Fibroblast of lung (primary cell): ENCODE measurements at places on chromosomes 7 and 10. TPM values are rescaled to one million over a fixed set of nuclear protein-coding genes. Genes with fewer than 3 reads are reported as not detected.

- DNase-seq, result no peak
Measured at GRCh38 chr10:124870854-124871425, 69.3 kb downstream of the ABRAXAS2 start.

GRCh38 chr10:105195831-105196230 lies 554.7 kb downstream of the SORCS3 start:
- DNase-seq, result no peak

GRCh38 chr7:123823898-123824753 lies 20.8 kb upstream of the HYAL4 start:
- no peak for DNase-seq

Gene C10orf53
- total RNA-seq, result not detected in 2 replicates

GRCh38 chr7:132430861-132431822 lies 145.1 kb downstream of the PLXNA4 start:
- DNase-seq, result peak; percentile 92

GRCh38 chr7:27129729-27130539 lies 623 bp downstream of the HOXA4 start:
- DNase-seq, result no peak

DNA sequence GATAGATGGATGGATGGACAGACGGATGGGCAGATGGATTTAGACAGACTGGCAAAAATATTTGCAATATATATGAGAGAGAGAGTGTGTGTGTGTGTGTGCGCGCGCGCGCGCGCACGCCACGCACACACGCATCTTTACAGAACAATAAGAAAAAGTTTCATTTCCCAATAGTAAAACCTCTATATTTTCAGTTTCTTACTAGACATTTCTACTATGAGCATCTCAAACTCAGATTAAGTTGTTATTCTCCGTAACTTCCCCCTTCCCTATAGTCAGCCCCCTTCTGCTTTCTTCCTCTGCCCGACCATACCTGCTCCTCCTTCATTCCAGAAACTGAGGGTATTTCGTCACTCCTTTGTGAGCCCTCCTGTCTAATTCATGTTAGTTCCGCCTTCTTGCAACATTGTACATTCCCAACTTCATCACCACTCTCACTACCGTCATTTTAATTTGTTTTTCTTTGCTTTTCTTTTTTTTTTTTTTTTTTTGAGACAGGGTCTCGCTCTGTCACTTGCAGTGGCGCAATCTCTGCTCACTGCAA lies 154.4 kb upstream of the SH2B2 start:
- DNase-seq, result no peak

DNA sequence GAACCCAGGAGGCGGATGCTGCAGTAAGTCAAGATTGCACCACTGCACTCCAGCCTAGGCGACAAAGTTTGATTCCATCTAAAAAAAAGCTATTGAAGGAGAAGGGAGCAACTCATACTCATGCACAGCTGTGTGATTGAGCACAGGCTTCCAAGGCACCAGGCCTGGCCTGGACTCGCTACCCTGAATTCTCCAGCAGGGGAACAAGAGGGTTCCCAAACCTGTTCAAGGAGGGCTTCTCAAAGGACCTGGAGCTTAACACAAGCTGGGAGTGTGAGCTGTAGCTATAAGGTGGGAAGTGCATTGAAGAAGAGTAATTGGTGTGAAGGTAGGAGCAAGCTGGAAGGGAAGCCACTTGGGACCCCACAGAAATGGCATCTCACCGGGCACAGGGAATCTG lies 15.1 kb upstream of the DDIT4 start:
- DNase-seq, result no peak

- DNase-seq, result peak; percentile 42
Measured at GRCh38 chr10:49844775-49845595, 82.9 kb upstream of the OGDHL start.

GRCh38 chr10:74957285-74957961 lies 131.0 kb downstream of the KAT6B start:
- DNase-seq, result peak; percentile 54

DNA sequence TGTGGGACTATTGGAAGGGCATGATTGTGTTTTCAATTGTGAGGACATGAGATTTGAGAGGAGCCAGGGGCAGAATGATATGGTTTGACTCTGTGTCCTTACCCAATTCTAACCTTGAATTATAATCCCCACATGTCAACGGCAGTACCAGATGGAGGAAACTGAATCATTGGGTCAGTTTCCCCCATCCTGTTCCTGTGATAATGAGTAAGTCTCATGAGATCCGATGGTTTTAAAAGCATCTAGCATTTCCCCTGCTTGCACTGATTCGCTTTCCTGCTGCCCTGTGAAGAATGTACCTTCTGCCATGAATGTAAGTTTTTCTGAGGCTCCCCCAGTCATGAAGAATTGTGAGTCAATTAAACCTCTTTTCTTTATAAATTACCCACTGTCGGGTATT lies 1367.1 kb downstream of the XPNPEP1 start:
- DNase-seq, result peak; percentile 24

DNA sequence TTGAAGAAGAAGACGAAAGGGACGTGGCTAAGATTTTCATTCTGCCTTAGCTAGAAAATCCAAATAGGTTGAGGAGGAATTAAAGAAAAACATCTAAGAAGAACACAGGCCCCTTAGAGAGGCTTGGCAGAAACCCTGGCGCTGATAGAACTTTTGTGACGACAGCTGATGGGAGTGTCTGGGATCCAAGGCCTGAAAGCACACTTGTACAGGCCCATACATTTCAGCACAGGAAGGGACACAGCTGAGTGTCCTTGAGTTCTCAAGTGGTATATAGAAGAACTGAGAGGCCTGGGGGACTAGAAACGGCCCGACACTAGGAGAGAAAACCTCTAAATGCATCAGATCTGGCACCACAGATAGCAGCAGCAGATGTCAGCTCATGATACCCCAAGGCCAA lies 39.5 kb downstream of the PRPS1L1 start:
- no peak for DNase-seq

Gene CALHM3
- total RNA-seq, result not detected in 2 replicates

- DNase-seq, result no peak
Measured at GRCh38 chr10:130372222-130372621, 236.0 kb downstream of the GLRX3 start.

Gene ZP3
- total RNA-seq, result 2.6 TPM in 2 replicates

- no peak for DNase-seq
Measured at GRCh38 chr7:17233603-17234002, 64.8 kb upstream of the AHR start.

- no peak for DNase-seq
Measured at GRCh38 chr10:59910867-59911266, 4.5 kb upstream of the CCDC6 start.

Gene HOXA7
- 1.0 and 1.2 TPM in 2 replicates for total RNA-seq

Gene PAPOLB
- total RNA-seq, result under 0.01 TPM in 2 replicates

Gene NPS
- not detected in 2 replicates for total RNA-seq

DNA sequence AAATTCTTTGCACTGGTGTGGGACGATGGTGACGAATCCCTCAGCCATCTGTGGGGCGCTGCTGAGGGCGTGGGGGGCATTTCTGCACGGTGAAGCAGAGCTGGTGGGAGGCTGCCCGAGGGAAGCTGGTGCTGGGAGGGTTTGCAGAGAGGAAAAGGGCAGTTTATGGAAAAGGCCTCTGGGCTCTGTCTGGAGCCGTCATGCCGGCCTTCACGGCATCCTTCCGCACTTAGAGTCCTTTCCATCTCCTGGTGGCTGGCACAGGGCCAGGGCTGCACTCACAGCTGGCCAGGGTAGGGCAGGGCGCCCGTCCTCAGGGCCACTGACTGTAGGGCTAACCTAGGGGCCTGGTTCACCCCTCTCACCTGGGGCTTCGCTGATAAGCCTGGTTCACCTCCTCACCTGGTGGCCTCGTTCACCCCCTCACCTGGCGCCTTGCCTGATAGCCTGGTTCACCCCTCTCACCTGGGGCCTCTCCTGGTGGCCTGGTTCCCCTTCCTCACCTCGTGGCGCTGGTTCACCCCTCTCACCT lies 598 bp upstream of the AMZ1 start:
- DNase-seq, result no peak

Gene FAM25A
- total RNA-seq, result not detected in 2 replicates

Gene LIPM
- total RNA-seq, result not detected in 2 replicates

Gene PLCE1
- 0.33 and 1.0 TPM in 2 replicates for total RNA-seq

DNA sequence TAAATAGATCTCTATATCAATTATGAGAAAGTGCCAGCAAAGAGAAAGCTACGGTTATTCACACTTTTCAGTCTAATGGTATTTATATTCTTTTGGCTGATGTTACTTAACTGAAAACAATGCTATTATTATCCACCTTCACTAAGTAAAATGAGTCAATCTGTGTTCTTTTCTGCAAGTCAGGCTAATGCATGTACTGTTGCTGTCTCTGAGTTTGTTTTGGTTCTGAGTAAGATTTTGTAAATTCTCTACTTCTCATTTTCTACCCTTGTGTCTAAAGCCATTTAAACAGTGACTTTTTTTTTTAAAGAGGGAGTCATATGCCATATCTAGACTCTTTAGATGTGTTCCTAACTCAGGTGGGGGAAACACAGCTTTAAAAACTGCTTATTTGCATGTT lies 7.5 kb downstream of the VWC2 start:
- DNase-seq, result no peak

GRCh38 chr7:30814700-30815387 lies 43.6 kb downstream of the MINDY4 start:
- peak; percentile 32 for DNase-seq

- no peak for DNase-seq
Measured at GRCh38 chr7:112447406-112447805, 2.9 kb upstream of the IFRD1 start.

Gene PDIA4
- 156 and 266 TPM in 2 replicates for total RNA-seq

- no peak for DNase-seq
Measured at GRCh38 chr10:96244354-96244753, 27.0 kb downstream of the BLNK start.

Gene OGDHL
- total RNA-seq, result under 0.01 TPM in 2 replicates

Gene FHIP2A
- total RNA-seq, result 25.7 and 26.1 TPM in 2 replicates

GRCh38 chr7:15228831-15229230 lies 326.3 kb upstream of the DGKB start:
- DNase-seq, result no peak

DNA sequence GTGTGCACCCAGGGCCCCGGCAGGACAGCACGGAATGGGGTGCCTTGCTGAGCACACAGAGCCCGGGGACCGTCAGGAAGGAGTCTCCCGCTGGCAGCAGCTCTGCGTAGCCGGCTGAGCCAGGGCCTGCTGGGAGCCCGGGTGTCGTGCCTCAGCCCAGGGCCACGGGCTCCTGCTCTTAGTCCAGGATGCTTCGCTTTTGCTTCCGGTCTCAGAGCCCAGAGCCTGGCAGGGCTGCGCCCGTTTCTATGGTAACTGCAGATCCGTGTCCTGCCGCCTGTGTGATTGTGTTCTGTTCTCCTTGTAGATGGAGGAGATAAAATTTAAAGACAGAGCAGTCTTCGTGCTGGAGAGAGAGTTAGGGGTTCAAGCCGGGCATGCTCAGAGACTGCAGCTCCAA lies 53.7 kb upstream of the DPYSL4 start:
- DNase-seq, result no peak

DNA sequence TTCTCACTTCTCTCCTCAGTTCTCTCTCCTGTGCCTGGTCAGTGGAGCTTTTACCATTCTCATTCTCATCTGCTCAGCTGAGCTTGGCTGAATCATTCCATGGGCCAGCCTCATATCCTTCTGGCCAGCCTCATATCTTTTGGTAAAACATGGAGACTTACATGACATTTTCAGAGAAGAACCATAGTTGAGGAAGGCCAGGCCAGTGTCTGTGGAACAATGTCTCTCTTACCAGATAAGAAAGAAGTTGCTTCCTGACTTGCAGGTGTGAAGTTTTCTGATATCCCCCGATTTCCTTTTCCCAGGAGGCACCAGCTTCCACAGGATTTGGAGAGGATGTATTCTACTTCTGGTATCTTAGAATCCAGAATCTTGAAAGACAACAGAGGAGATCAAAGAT lies 24.7 kb downstream of the ST7 start:
- DNase-seq, result no peak

DNA sequence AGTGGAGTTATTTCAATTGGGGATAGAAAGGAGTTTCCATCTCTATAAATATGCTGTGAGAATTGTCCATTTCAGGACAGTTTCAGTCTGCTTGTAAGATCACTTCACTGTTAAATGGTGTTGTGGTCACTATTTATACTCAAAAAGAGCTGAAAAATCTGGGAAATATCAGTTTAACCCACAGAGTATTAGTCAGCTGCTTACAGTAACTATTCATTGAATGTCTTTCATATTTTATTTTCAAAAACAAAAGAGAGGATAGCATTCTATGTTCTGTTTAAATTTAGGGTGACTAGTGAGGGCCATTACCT lies 85.4 kb upstream of the PLXDC2 start:
- DNase-seq, result peak; percentile 68

Gene PALD1
- 0.26 and 0.33 TPM in 2 replicates for total RNA-seq

DNA sequence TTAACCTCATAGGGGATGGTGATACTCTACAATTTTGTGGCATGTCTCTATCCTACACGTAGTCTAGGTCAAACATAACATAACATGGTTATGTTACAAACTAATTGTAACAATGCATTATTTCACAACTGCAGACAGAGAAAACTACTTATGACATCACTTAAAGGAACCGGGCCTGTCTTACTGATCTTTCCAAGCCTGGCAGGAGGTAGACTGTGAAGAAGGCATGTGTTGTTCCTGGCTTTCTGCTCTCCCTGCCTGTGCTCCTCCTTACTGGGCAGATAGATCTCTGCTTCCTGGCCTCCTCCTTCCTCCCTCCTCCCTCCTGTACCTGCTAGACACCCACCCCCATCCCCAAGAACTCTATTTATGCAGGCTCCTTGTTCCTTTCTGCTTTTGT lies 5.4 kb downstream of the CACNB2 start:
- peak; percentile 62 for DNase-seq

DNA sequence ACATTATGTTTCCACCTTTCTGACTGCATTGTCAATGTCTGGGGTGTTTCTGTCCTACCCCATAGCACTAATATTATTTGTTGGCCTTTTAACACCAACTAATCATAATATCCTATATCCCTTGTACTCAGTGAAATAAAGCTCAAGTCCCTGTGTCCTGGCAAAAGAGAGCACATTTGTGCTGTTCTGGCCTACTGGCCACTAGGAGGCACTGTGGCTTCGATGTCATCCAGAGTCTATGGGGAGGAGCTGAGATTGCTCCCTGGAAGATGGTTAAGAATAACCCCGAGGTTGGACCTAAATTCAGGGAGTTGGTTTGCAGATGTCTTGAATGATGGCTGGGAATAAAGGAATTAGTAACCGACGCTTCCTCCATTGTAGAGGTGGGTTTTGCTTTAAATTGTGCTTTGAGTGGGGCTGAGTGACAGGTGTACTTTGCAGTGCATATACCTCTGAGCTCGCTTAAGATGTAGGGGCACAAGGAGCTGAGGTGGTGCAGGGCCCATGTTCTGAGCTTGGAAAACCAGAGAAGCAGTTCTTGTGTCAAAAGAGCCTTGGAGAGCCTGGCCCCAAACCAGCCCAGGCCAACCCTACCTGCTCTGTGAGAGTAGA lies 191.2 kb upstream of the PRSS1 start:
- DNase-seq, result peak; percentile 41

DNA sequence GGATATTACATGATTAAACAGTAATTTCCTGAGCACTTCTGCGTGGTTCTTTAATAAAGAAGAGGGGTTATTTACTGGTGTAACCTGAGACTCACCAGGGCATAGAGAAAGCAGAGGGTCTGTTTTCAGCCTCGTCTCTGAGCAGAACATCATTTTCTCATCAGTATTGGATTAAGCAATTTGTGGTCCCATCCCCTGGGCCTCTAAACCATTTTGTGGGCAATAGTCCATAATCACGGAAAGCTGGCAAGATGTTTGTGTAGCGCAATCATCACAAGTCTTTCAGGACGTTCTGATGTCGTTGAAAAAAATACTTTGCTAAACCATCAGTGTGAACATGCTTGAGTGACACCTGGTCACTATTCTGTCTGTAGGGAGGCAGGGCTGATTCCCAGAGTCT lies 37.1 kb upstream of the SEC61G start:
- no peak for DNase-seq
